Neural progenitor cell (in vitro differentiated cells): ENCODE measurements at places on chromosomes 7 and 10.

- H3K27me3 ChIP-seq: no peaks in the 10 kb centered on the region
- no peaks in the 10 kb centered on the region for H3K36me3 ChIP-seq
- H3K27ac ChIP-seq: no peak overlapping the region
- no peak for DNase-seq
- peaks cover 21% of the 10 kb centered on the region for H3K4me1 ChIP-seq
- H3K4me3 ChIP-seq: no peak overlapping the region
Observed at GRCh38 chr7:16200591-16200990, 220.7 kb downstream of the CRPPA start.

GRCh38 chr7:115707258-115708012 is 323.1 kb downstream of the TFEC start:
- no peak overlapping the region for H3K27ac ChIP-seq
- H3K27me3 ChIP-seq: no peaks in the 10 kb centered on the region
- H3K4me3 ChIP-seq: no peak overlapping the region
- DNase-seq: peak; percentile 24

- DNase-seq: no peak
- H3K4me3 ChIP-seq: no peak overlapping the region
- H3K4me1 ChIP-seq: no peaks in the 10 kb centered on the region
- no peaks in the 10 kb centered on the region for H3K27me3 ChIP-seq
Observed at GRCh38 chr10:43922335-43923280, 273.9 kb upstream of the ZNF32 start.

- no peak overlapping the region for H3K27ac ChIP-seq
- no peak overlapping the region for H3K4me3 ChIP-seq
- H3K27me3 ChIP-seq: no peaks in the 10 kb centered on the region
- H3K4me1 ChIP-seq: no peaks in the 10 kb centered on the region
- H3K36me3 ChIP-seq: no peaks in the 10 kb centered on the region
Observed at GRCh38 chr10:17805921-17806577, 3.1 kb upstream of the MRC1 start.

DNA sequence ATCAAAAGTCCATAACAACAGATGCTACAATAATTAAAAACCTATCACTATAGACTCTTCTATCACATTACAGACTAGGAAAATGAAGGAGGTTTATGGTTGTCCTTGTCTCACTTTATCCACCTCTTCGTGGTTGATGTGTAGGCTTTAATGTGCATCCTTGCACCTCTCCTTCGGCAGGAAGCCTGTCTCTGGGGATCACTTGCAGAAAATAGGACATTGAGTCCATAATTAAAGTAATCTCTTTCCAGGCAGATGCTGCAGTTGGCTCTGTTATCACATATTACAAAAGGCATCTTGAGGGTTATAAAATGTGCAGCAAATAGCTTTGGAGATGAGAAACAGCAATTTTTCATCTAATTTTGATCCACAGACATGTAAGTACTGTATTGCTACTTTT is 168.4 kb downstream of the RELN start:
- no peaks in the 10 kb centered on the region for H3K27me3 ChIP-seq
- DNase-seq: no peak
- H3K36me3 ChIP-seq: no peaks in the 10 kb centered on the region
- no peak overlapping the region for H3K27ac ChIP-seq
